Lung (tissue), 17 donors: ENCODE measurements at places on chromosomes 7 and 10.

DNA sequence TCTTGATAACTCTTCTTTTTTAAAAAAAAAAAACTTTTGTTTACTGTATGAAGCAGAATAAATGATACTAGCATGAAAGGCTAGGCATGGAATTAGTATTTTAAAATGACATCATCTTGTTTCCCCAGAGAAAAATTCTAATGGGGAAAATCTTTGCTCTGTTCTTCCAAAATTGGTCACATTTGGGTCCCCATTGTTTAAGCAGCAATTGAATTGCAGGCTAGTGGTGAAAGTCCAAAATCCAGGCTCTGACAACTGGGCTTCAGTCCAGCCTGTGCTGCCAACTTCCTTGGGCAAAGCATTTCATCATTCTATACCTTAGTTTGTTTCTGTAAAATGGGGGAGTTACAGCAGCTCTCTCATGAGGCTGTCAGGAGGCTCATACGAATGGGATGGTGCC is 726.4 kb downstream of the KCNMA1 start:
- DNase-seq: no peak

- DNase-seq: no peak
Observed at GRCh38 chr7:151637781-151638261, 118.1 kb upstream of the RHEB start.

DNA sequence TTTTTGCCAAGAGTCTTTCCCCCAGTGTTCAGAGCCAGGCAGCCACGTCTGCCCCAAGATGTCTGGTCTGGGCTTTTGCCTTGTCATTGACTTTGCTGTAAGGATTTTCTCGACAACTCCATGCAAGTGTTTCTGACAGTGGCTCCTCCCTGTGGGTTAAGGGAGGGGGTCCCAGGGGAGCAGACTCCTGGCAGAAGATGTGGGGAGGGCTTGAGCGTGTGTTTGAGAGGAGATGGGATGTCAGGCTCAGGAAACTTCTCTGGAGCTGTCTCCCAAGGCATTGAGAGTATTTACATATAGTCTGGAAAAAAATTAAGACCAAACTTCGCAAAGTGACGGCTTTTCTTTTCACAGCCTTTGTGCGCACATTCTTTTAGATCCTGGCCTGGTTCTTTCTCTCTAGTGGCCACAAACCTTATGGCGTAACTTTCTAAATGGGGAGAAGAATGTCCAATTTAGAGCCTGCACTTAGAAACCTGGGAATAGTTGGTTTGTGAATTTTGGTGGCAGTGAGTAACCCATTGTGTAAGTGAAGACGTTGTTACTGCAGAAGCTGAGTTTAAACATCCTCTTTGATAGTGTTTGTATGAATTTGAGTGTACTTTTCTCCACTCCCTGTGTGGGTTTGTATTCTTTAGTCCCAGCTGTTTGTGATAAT is 201.5 kb downstream of the LRMDA start:
- peak; percentile 65 for DNase-seq

DNA sequence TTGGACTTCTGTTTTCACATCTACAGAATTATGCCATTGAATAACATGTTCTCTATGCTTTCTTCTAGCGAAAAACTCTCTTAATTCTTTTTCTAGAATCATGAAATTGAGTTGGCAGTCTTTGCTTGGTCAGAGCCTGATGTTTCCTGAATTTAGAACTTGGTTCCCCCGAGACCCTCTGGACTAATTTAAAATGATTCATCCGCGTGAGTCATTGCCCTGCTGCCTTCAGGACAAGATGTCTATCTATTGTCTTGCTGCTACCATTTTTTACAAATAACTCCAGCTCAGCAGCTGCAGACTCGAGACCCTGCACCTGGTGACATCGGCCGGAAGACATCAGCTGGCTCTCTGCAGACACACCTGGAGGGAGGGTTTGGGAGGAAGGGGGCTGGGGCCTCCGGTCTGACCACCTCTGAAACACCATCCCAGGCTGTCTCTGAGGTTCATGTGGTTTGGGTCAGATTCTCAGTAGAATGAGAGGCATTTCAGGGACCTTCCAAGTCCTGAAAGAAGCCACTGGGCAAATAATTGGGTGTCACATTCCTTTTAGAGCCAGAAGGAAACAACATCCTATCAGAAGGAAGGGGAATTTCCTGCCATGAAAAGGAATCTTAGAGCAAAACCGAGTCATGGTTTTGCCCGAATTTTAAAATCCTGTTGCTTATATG is 20.9 kb upstream of the KLF6 start:
- DNase-seq: no peak

- DNase-seq: no peak
Observed at GRCh38 chr10:119761106-119761505, 35.3 kb downstream of the INPP5F start.

GRCh38 chr10:5234106-5234860 is 37.6 kb downstream of the AKR1C4 start:
- peak; percentile 27 for DNase-seq

DNA sequence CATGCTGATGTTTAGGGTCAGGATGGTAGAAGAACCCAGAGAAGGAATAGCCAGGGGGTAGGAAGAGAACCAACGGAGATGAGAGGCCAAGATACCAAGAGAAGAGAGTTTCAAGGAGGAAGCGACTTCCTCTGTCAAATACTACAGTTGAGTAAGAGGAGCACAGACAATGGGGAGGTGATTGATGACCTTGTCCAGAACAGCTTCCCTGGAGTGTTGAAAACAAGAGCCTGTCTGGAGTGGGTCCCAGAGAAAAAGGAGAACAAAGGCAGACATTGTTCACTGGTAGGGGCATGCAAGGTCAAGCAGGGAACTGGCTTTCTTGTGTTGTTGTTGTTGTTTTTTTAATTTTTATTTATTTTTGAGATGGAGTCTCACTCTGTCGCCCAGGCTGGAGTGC is 9.6 kb upstream of the TRIM56 start:
- DNase-seq: no peak

GRCh38 chr7:47572939-47573757 is 8.8 kb downstream of the TNS3 start:
- peak; percentile 32 for DNase-seq

- DNase-seq: no peak
Observed at GRCh38 chr10:72552857-72553256, 73.0 kb downstream of the MICU1 start.

DNA sequence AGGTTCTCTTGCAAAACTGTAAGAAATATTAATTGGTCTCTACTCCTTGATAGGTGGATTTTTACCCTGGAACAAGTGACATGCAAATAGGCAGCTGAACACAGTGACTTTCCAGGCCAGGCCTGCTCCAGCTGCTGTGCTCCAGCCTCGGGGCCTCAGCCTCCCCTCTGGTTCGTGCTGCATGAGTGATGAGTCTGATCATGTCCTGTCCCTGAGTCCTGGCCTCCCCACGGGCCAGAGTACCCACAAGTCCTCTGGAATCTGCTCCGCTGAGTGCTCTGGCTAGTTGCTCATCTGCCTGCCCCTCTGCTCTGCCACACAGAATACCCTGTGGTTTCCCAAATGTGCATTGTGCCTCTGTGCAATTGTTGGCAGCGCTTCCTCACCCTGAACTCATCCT is 80.1 kb upstream of the PDZD8 start:
- no peak for DNase-seq

DNA sequence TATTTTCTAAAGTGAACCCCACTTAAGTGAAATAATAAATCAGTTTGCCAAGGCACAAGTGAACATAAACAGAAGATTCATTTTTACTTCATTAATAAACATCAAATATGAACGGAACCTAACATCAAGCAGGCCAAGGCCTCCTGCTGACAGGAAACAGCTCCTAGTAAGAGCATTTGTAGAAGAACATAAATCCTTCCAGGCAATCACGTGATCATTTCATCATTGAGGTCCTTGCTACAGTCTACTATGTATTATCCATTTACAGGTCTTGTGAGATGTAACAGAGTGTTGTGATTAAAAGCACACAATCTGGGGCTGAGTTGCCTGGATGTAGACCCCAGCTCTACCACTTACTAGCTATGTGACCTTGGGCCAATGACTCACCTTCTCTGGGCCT is 70.6 kb downstream of the CALD1 start:
- no peak for DNase-seq

GRCh38 chr10:104329735-104330134 is 8.5 kb downstream of the ITPRIP start:
- DNase-seq: peak; percentile 54

- no peak for DNase-seq
Observed at GRCh38 chr7:155495440-155496248, 37.7 kb downstream of the EN2 start.

GRCh38 chr7:83731154-83731553 is 82.2 kb upstream of the SEMA3E start:
- no peak for DNase-seq

DNA sequence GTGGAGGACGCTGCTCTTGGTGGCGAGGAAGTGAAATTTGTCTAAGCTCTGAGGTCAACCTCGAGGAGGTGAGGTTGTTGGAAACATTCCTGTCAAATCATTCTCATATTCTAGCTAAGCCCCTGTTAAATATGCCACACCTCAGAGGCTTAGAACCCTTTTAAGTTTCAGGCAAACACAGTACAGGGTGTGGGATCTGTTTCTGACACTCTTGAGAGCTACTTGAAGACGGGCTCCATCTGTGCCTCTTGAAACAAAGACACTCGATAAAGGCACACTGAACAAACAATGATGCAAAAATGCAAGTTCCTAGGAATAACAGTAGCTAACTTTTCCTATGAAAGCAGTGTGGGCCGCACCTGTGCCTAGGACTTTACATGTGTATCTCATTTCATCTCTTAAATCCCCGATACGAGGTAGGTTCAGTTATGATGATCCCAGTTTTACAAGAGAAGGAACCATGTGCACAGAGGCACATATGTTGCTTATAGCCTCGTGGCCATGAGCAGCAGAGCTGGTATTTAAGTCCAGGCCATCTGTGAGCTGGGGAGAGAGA is 299.2 kb downstream of the CCDC3 start:
- peak; percentile 24 for DNase-seq

GRCh38 chr7:2168615-2169311 is 64.0 kb downstream of the MAD1L1 start:
- DNase-seq: no peak

DNA sequence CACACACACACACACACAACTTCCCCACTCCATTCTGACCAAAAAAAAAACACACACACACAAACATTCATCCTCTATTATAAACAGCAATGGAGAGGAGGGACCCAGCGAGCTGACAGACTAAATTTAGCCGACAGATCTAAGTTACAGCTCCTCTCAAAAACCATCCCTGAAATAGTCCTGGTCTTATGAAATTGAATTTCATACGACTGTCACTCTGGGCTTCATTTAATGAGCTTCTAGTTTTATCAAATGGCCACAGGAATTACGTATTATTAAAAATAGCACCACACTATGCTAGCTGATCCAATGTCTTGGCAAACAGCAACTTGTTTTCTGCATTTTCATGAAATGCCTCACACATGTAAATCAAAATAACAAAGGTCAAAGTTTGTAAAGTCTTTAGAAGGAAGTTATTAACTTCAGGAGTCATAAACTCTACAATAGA is 131.3 kb upstream of the ASAH2 start:
- DNase-seq: peak; percentile 53

- DNase-seq: no peak
Observed at GRCh38 chr7:119397156-119397555, 875.8 kb upstream of the KCND2 start.

GRCh38 chr7:134784251-134785049 is 5.0 kb downstream of the CALD1 start:
- no peak for DNase-seq

GRCh38 chr10:3778692-3779157 is 6.3 kb downstream of the KLF6 start:
- no peak for DNase-seq
